ENCODE measurements at places on chromosomes 1 and 21.
A peak's percentile ranks its signal among the peaks of the same experiment; 100 is the strongest.

- no peak for DNase-seq
These were observed 211.9 kb upstream of the EDN2 start for GRCh38 chr1:41696381-41696780.

- no peak for DNase-seq
These were observed 27.9 kb upstream of the AGO1 start for GRCh38 chr1:35854989-35855700.

GRCh38 chr1:41017141-41018017 lies 4.1 kb downstream of the SLFNL1 start:
- no peak for DNase-seq

GRCh38 chr1:202235856-202236837 lies 42.5 kb downstream of the LGR6 start:
- peak; percentile 84 for DNase-seq
